ENCODE measurements at places on chromosomes 2 and 18.
A peak's percentile ranks its signal among the peaks of the same experiment; 100 is the strongest.

DNA sequence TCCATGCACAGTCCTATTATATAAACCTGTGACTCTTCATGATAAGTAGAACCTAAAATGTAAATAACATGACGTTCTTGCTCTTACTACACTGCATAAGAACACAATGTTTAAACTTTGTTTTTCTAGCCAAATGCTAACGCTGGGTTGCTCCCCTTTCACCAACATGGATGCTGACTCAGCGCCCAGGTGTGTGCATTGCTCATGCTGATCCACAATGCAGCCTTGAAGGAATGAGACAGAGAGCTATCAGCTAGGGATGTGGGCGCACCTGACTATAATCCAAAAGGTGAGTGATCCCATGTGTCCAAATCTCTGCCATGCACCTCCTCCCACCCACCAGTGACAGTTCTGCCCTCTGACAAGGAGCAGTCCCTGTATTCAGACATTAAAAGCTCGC, 235.0 kb downstream of the IRS1 start:
- DNase-seq: no peak

DNA sequence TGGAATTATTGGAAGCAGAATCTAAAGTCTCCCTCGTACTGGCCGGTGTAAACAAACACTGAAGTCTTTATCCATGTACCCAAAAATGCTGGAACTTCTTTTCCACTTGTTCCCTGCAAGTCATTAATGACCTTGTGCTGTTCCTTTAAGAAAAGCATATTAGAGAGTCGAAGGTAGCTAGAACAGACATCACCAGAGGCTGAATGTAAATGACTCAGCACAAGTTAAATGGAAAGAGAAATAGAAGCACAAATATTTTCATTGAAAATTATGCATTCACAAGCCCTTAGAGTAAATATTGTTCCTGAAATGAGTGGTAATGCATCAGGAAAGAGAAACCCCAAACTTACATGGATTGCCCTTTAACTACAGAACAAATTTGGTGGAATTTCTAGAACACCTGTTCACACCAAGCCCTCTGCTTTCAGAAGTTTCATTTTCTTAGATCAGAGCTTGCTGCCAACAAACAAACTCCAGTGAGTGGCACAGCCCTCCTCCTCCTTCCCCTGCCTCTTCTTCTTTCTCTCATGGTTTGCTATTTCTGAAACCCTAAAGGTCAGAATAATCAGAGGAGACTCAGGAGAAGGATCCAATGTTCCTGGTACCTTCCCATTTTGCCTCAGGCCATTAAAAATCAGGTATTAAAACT, 264.3 kb downstream of the TXNL1 start:
- peak; percentile 12 for DNase-seq

DNA sequence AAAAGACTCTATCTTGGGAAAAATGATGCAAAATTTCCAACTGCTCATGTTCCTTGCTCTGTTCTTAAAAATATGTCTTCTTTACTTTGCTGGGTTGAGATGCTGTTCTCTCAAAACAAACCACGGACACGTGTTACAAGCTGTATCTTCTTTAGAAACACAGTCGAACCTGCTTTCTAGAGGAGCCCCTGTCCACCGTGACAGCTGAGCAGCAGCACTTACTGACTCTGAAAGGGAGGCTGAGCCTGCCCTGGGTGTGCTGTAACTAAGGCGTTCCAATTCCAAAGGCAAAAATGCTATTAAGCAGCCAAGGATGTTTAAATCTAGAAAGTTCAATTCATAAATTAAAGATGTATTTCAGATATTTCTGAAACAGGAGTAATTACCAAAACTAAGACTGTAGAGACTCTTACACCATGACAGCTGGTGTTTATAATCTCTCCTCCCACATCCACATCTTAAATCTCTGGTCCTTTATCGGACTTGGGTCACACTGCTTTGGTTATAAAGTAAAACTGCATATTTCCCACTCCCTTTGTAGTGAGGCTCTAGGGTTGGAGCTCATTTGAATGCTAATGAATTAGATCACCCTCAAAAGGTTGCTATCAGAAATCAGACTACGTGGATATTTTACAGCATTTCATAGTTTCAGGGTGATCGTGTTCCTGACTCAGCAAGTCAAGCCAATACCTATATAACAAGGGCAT, 281.2 kb upstream of the LYPD1 start:
- DNase-seq: no peak

- DNase-seq: no peak
Observed at GRCh38 chr2:74671479-74671878, 17.4 kb downstream of the SEMA4F start.

DNA sequence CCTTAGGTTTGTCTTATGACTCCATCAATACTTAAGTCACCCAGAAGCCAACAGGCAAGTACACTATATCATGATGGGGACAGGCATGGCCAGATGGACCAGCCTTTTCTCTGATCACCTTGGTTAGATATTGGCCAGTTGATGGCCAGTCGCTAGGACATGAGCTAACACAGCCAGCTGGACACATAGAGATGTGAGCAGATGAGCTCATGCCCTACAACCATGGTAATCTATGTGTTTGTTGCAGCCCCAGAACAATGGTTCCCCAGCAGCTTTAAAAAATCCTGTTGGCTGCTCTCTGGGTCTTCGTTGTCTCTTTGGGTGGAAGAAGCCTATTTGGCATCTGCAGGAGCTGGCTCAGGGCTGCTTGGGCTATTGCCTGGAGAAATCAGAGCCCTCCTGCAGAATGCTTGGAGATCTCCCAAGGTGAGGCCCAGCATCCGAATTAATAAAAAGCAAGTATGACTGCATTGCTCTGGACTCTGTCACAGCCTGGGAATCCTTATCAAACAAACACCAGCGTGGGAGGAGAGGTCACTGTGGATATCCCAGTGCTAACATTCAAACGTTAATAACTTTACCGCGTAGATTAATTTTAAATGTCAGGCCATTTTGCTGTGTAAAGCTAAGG, 62.3 kb upstream of the KLHL29 start:
- DNase-seq: no peak

DNA sequence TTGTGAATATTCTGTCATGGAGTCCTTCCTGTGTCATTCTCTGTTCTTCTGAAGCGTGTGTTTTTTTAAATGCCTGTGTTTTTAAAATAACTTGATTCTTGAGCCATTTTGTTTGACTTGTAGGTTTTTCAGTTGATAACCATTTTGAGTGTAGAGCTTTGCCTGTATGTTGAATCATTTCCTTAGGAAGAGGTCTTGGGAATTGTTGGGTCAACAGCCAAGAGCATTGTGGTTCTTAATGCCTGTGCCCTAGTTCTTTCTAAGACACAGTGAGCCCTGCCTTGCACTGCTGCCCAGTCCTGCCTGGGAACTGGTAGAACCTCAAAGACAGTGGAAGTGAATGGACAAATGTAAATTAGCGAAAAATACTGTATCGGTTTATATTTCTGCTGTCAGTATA, 25.9 kb downstream of the RAB12 start:
- no peak for DNase-seq

DNA sequence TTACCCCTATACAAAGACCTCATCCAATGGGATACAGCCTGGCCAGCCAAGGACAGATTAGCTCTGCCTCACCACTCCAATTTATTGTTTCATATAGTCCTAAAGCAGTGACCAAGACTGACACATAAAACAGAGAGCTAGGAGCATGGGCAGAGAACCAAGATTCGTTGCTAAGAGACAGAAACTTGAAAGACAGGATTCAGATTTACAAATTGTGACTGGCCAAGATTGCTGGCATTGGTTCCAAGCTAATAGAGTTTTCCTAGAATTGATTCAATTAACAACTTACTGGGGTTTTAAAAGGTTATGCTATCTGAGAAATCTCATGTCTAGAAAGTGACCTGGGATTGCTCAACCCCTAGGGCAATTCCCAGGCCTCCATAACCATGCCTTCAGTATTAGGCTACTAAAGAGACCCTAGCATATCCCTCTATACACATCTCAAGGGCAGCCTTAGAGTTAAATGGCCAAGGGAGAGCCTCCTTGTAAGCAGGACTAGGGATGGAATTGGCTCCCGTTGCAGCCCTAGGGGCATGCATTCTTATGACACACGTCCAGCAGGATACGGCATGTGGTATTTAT, 75.6 kb downstream of the ICOS start:
- no peak for DNase-seq

DNA sequence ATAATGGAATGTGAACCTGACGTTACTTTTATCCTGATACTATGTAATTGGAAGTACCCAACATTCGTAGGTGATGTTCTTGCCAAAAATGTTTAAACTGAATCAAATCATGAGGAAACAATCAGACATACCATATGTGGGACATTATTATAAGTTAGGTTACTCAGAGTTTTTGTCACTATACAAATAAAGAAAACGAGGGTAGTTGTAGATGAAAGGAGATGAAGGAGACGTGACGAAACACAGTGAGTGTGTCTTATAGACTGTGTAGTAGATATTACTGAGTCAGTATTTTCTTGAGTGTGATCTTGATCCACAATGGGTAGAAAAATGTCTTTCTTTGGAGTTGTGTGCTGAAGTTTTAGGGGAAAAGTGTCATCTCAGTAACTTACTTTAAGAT, 176.8 kb downstream of the ZNF407 start:
- DNase-seq: no peak

GRCh38 chr2:238864207-238865014, 16.5 kb downstream of the TWIST2 start:
- peak; percentile 94 for DNase-seq

DNA sequence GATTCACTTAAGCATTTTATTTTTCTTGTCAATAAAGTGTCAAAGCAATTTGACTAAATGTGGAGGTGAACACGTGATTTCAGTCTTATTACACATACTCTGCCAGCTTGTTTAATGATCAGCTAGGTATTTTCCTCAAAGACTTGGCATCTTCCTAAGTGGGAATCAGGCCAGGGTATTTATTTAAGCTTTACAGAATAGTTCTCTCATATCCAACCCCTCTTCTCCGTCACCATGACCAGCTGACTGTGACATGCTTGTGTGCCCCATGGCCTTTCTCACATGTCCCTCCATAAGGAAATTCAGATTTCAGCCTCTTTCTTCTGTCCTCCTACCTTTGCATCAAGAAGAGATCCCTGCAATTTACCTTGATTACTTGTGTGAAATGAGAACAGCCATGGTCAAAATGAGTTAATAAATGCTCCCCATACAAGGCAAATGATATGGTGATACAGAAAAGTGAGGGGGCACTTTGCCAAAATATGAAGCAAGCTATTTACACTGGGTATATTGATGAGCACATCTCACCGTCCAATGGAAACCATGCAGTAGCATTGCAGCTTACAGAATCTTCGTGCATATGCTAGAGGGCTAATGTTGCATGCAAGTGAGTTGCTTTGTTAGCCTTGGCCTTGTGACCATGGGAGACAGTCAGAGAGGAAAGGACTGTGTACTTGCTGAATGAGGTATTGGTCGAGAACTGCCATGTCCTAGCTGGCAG, 202.2 kb downstream of the RNF152 start:
- DNase-seq: no peak

GRCh38 chr2:64143169-64144056, 807 bp downstream of the PELI1 start:
- DNase-seq: peak; percentile 13

GRCh38 chr2:241858206-241859016, at the start of gene PDCD1:
Gene PDCD1 (minus strand): TSS chr2:241858894. CDS start chr2:241858838, 56 bp downstream.
- no peak for DNase-seq

GRCh38 chr2:240351826-240352426, 83.5 kb upstream of the GPC1 start:
- DNase-seq: no peak

- no peak for DNase-seq
Observed at GRCh38 chr2:164782323-164782722, 59.3 kb downstream of the COBLL1 start.

DNA sequence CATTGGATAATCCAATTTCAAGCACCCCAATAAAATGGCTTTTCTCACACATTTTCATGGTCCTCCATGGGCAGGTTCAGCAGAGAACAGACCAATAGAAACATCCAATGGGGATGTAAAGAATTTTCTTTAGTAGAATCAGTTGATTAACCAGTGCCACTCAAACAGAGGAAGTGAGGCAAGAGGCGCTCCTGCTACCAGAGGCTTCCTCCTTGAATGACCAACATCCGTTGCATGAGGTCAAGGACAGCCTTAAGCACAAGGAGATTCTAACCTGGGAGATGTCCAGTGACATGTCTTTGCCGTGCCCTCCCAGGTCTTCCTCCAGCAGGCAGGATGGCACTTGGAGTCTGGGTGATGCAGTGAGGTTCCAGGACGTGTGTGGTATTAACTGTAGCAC, 146.6 kb downstream of the PIEZO2 start:
- no peak for DNase-seq

GRCh38 chr2:120312860-120313694, 32.9 kb upstream of the INHBB start:
- DNase-seq: peak; percentile 73

Measured in NCI-H460 (cell line).